Left ventricle myocardium inferior (tissue), 1 donor: ENCODE measurements at places on chromosomes 6 and 20.
A peak's percentile ranks its signal among the peaks of the same experiment; 100 is the strongest.

- no peak for DNase-seq
Observed at GRCh38 chr6:125140808-125141207, 12.8 kb upstream of the TPD52L1 start.

- DNase-seq, result no peak
Observed at GRCh38 chr20:57509665-57510237, 15.2 kb downstream of the CTCFL start.

GRCh38 chr20:45456632-45457031 is 12.9 kb upstream of the WFDC2 start:
- no peak for DNase-seq

DNA sequence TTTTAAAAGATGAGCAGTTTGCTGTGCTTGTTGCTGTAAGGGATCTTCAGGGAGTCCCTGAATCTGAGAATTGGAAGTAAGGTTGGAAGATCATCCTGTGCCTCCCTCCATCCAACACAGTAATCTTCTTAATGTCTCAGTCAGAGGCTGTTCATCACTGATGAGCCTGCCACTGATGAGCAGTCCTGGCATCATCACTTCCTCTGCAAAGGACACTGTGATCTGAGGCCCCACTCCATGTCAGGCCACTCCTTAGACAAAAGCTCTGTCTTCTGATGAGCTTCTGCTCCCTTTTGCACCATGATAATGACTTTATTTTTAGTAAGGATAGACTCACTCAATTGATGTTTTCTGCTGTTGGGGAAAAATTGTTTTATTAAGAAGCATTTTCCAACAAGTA is 121.0 kb downstream of the UST start:
- DNase-seq, result no peak

GRCh38 chr6:81450180-81450579 is 302.3 kb downstream of the TENT5A start:
- no peak for DNase-seq

DNA sequence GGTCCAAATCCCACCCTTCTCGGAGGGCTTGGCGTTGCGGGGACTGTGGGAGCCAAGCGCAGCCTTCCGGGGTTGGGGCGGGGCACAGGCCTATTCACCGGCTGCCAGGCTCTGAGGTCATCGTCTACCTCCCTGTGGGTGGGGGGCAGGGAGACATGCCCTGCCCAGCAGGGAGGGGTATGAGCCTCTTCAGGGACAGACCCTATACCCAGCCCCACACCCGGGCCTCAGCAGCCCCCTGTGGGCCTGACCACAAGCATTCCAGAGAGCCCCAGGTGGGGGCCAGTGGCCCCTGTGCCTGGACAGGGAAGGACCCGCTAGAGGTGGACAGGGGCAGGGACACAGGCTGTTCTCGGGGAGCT is 11.6 kb downstream of the LAMA5 start:
- DNase-seq, result peak; percentile 69

DNA sequence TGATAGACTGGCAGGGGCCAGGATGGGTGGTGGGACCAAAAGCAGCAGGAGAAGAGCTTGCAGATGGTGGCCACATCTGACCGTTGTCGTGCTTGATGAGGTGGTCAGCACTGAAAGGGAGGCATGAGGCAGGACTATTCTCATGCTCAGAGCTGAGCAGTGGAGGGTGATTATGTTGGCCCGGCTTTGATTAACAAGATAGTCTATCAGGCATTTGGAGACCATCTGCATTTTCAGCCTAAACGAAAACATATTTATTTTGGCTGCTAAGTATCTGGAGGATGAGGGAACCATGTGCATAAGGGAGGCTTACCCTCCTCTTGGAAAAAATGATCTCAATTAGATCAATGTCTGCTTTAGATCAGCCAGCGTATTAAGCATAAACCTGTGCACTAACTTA is 141.6 kb upstream of the KCNK16 start:
- DNase-seq, result no peak

DNA sequence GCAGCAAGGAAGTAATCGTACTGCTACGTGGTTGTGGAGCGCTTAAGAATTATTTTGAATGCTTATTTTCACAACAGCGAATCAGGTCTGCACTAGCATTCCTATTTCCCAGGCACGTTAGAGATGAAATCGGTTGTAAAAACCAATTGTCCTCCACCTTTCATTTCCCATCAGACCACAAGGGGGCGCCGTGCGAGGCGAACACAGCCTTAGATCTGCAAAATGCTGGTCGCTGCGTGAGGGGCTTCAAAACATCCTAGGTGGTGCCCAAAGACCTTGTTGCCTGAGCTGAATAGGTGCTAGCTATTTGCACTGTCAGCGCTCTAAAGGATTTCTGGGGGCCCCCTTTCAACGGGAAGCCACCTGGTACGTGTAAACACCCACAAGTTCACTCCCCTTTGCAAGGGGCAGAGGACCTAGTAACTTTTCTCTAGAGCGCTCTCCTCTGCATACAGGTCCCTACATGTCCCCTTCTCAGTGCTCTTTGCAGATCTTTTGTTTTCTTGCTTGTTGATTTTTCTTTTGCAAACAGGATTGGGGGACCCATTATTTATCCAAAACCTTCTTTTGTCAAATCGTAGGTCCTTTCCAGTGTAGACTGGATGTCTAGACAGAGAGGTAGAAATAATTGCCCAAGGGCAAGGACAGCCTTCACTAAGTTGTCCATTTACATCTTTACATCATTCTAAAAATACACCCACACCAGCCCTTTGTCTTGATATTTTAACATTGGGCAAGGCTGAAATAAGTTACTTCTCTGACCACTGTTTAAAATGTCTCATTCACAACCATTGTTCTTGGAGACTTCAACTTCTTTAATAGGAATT is 59.8 kb downstream of the NEDD9 start:
- peak; percentile 68 for DNase-seq

DNA sequence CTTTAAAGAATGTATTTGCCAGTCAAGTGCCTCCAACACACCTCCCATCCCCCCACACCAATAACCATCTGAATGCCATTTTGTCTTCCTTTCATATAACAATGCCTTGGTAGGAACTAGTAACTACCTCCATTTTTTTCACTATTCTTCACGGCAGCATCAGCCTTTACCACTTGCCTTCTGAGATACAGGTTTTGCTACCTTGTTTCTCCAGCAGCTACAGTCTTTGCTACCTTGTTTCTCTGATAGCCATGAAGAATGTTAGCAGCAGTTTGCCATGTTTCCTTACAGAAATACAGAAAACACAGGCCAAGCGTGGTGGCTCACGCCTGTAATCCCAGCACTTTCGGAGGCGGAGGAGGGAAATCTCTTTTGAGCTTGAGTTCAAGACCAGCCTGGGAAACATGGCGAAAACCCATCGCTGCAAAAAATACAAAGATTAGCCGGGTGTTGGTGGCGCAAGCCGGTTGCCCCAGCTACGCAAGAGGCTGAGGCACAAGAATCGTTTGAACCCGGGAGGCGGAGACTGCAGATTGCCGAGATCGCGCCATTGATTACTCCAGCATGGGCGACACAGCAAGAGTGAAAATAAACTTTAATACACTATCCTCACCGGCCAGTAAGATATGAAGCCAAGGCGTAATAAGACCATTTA is 100.9 kb downstream of the HFE start:
- no peak for DNase-seq

DNA sequence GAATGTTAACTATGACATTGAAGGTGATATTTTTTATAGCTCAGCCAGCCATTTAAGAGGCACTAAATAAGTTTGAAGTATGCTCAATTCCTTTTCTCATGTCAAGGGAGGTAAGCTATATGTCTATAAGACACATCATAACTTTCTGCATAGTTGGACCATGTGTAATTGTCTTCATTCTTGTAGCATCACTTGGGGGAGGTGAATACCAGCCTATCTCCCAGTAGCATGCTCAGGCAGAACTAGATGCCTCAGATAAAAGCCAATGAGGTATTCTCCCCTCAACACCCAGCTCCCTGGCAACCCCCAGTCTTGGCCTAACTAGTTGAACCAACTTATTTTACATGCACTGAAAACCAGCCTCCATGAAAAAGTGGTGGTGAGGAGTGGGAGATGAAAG is 158.3 kb upstream of the JAG1 start:
- no peak for DNase-seq

DNA sequence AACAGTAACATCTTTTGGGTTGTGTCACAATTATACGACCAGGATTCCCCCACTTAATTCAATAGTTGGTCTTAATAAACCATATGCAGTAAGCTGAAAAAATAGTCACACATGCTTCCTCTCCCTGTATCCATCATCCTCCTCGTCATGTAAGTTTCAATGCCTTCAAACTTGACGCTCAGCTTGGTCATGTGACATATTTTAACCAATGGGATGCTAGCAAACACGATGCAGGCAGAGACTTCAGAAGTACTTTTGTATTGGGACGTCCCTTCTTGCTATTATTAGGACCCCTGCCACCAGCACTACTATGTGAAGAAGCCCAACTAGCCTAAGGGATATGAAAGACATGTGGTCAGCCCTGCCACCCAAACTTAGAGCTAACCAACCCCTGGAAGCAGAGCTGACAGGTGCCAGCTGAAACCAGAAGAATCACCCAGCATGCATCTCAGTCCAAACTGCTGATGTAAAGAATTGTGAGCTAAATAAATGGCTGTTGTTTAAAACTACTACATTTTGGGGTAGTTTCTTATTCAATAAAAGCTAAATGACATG is 49.3 kb downstream of the CGA start:
- no peak for DNase-seq

DNA sequence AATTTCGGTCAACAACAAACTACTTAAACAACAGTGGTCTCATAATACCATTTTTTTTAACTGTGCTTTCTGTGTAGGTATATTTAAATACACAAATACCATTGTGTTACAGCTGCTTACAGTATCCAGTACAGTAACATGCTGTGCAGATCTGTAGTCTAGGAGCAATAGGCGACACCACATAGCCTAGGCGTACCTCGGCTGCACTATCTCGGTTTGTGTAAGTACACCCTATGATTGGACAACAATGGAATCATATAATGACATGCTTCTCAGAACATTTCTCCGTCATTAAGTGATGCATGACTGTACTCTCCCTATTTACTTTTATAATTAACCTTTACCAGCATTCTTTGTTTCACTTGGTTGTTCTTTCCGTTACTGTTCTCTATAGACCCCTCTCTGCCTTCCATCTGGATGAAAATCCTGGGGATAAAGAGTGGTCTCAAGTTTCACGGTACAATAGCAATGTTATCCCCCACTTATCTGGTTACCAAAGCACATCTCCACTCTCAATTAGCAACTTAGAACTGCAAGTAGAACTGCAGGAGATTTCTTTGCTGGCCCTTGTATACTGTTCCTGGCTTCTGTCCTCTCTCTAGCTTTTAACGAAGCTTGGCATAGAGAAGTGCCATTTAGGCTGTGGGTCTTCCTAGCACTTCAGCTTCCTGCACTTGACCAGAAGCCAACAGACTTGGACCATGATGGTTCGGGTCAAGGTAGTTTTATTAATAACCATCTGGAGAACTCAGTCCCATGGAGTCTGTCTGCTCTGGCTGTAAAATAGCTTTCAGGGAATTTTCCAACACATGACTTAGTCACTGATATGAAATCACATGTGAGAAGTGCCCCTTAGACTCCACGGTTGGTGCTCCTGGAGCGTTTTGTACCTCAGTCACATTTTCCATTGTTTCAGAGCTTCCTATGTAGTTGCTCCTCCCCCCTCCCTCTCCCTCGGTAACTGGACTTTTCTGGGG is 80.4 kb upstream of the POPDC3 start:
- DNase-seq, result no peak

- no peak for DNase-seq
Observed at GRCh38 chr6:143999406-143999805, 8.7 kb downstream of the PLAGL1 start.

DNA sequence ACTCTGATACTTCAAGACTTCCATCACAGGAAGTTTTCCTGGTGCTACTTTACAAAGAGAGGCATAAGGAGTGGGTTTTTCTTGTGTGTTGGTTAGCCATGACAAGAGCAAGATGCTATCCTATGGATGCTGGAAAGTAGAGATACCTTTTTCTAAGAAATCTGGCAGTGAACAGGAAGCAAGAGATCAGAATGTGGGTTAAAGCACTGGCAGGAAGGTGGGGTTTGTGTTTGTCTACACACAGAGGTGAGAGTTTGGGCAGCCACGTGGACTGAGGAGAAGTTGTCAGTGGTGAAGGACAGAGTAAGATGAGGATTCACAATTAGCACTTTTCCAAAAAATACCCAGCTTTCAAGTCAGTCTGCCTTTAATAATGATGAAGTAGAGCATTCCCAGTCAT is 17.9 kb downstream of the SLC2A12 start:
- no peak for DNase-seq

GRCh38 chr6:131197716-131198115 is 62.4 kb downstream of the AKAP7 start:
- DNase-seq, result no peak

DNA sequence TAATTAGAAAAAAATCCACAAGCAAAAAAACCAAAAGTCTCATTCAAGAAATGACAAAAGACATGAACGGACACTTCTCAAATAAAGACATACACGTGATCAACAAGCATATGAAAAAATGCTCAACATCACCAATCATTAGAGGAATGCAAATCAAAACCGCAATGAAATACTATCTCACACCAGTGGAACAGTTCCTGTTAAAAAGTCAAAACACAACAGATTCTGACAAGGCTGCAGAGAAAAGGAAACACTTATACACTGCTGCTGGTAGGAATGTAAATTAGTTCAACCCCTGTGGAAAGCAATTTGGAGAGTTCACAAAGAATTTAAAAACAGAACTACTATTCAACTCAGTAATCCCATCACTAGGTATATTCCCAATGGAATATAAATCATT is 58.0 kb downstream of the IRAK1BP1 start:
- DNase-seq, result no peak

DNA sequence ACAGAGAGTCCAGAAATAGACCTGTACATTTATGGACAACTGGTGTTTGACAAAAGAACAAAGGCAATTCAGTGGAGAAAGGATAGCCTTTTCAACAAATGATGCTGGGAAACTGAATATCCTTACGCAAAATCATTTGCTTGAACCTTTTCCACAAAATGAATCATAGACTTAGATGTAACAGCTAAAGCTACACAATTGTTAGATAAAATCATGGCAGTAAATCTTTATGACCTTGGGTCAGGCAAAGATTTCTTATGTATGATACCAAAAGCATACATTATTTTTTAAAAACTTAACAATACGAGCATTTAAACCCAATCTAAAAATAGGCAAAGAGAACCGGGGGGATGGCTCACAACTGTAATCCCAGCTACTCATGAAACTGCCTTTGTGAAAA is 73.5 kb upstream of the DST start:
- DNase-seq, result no peak

GRCh38 chr20:20367575-20368417 is at the start of gene INSM1:
Gene INSM1, plus strand, starts transcription at chr20:20368104. Its CDS starts 164 bp downstream, at chr20:20368268.
- DNase-seq, result no peak
